Stomach (tissue), 19 donors: ENCODE measurements at places on chromosomes 3 and 15.

DNA sequence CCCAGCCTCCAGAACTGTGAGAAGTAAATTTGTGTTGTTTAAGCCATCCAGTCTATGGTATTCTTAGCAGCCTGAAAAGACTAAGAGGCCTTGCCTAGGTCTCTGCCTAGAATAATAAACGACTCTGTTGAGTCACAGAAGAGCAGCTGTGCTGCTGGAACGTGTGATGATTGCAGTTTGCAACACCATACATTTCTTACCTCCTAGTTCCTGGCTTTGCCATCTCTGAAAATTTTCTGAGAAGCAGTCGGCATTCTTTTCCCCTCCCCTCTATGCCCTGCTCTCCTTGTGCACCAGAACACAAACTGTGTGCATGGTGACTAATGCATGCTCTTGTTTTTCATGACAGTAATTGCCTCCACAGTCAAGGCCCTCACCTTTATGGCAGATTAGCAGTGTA is 301.3 kb downstream of the IL20RB start:
- no peak for DNase-seq

DNA sequence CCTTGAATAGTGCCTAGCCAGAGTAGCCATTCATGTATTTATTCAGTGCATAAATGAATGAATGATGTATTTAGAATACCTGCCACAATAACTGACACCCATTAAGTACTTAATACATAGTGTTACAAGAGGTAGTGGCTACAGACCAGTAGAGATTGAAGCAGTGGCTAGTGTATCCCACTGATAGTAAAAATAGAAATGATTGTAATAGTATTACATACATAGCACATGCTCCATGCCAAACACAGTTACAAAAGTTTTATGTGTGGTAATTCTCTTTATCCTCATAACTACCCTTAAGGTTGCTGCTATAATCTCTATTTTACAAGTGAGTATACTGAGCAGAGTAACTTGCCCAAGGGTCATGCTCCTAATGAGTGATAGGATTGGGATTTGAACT is 30.3 kb upstream of the SCAANT1 start:
- DNase-seq, result no peak

DNA sequence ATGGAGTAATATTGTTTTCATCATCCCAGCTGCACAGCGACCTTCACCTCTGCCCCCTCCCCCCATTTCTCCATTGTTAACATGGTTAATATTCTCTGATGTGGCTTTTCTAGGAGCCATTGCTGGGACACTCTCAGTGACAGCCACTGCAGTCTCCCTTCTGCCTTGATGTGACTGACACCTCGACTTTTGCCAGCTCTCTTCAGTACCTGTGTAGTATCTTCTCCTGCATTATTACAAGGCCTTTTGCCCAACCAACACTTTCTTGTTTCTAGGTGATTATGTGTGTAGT is 179.8 kb downstream of the CLSTN2 start:
- DNase-seq, result no peak

DNA sequence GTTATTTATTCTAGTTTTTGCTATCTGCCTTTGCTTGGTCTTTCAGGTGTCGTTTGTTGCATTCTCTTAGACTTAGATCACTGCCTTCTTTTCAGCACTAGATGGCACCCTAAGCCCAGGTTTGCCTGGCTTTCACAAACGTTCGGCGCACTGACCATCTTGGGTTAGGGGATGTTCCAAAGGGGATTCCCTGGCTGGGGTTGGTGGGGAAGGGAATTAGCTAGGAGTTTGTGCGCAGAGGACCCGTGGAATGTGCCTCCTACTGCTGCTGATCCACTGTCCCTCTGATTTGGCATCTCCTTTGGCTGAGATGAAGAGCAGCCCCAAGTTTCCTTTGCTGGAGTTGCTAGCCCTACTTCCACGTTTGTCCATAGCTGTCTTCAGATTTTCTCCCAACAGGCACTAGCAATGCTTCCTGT is 33.9 kb downstream of the PFN2 start:
- peak; percentile 68 for DNase-seq

DNA sequence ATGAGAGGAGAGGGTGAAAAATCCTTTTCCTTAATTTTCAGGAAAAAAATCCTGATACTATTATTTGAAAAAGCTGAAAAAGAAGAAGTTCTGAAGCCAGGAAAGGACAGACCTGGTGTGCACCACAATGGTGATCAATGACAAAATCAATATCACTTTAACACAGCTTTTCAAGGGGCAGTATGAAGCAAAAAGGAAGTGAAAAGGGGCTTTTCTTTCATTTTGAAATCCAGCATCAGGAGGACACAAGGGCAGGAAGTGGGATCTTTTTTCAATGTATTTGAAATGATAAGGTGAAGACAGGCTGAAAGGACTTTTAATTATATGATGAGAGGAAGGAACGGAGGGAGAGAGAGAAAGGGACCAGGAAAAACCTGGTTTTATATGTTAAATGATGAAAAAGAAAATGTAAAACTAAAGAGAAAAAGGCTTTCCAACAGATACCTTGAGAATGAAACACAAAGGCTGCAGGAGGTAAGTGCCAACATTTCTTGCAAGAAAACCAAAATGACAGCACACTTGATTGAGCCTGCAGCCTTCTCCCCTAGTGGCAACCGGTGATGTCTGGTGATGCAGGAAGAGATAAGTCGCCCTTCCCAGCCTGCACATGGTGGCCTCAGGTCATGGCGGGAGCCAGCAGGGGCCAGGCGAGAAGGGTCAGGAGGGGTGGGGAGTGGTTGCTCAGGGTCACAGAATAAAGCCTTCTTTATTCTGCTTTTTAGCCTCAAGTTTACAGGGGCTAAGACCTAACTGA is 236.7 kb upstream of the WNT5A start:
- DNase-seq, result no peak

DNA sequence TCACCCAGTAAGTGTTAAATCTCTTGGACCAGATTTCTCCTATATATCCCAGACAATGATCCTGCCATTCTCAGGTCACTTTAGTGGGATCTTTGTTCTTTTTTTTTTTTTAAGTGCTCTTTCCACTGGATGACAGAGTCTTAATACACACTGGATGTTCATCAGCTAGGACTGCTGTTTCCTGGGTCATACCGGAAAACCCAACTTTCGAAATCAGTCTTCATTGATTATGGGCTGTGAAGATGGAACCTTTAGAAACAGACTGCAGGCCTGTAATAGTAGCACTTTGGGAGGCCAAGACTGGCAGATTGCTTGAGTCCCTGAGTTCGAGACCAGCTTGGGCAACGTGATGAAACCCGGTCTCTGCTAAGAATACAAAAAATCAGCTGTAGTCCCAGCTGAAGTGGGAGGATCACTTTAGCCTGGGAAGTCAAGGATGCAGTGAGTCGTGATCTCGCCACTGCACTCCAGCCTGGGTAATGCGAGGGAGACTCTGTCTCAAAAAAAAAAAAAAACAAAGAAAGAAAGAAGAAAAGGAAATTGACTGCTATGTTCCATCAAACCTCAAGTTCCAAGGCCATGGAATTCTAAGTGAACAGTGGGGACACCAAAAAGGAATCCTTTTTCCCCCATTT is 2.3 kb downstream of the EOGT start:
- no peak for DNase-seq

- peak; percentile 38 for DNase-seq
Measured at GRCh38 chr3:188305220-188305619, 151.3 kb downstream of the LPP start.

DNA sequence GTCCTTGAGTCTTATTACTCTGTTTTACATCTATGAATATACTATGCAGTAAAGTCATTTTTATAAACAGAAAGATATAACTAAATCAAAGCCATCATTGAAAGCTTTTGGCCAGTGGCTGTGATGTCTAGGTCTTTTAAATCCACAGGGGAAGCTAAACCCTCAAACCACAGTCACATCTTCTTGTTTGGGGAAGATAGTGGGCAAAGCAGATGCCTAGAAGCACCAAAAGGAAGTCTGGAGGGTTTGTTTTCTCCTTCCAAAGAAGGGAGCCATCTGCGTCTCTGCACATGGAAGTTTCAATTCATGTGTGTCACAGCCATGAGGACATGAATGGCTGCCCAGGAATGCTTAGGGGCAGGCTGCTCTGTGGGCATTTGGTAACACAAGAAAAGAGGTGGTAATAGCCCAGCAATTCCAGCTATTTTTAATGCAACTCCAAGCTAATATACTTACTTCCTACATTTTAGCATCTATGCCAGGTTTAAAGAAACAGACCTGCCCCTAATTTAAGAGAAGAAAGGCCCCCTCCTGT is 322.2 kb downstream of the SLC9A9 start:
- no peak for DNase-seq

DNA sequence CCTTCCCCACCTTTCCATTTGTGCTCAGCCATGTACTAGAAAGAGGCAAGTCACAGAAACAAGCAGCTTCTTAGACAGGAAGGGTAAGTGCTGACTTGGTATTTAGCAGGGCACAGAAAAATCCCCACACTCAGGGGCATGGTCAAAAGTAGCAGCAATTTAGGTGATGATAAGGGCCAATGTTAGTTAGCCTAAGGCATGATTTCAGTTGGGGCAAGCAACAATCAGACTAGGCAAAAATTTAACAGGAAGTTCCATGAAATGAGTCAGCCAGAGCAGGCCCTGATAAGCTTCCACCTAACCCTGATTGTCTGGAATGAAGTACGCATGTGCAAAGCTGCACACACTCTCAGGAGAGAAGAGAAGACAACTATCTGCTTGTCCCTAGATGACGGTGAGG is 423.4 kb upstream of the UBE2E2 start:
- no peak for DNase-seq

- DNase-seq, result no peak
Measured at GRCh38 chr3:42713747-42714146, 11.1 kb upstream of the HHATL start.

- DNase-seq, result no peak
Measured at GRCh38 chr3:99128725-99129505, 227.4 kb upstream of the DCBLD2 start.

GRCh38 chr3:147619921-147620560 is 210.9 kb downstream of the ZIC1 start:
- peak; percentile 1 for DNase-seq

- DNase-seq, result no peak
Measured at GRCh38 chr3:64575211-64575844, 112.5 kb downstream of the ADAMTS9 start.

GRCh38 chr3:112561484-112561733 is 353 bp downstream of the ATG3 start:
- no peak for DNase-seq

- DNase-seq, result no peak
Measured at GRCh38 chr15:91022832-91023129, 387 bp upstream of the VPS33B start.

DNA sequence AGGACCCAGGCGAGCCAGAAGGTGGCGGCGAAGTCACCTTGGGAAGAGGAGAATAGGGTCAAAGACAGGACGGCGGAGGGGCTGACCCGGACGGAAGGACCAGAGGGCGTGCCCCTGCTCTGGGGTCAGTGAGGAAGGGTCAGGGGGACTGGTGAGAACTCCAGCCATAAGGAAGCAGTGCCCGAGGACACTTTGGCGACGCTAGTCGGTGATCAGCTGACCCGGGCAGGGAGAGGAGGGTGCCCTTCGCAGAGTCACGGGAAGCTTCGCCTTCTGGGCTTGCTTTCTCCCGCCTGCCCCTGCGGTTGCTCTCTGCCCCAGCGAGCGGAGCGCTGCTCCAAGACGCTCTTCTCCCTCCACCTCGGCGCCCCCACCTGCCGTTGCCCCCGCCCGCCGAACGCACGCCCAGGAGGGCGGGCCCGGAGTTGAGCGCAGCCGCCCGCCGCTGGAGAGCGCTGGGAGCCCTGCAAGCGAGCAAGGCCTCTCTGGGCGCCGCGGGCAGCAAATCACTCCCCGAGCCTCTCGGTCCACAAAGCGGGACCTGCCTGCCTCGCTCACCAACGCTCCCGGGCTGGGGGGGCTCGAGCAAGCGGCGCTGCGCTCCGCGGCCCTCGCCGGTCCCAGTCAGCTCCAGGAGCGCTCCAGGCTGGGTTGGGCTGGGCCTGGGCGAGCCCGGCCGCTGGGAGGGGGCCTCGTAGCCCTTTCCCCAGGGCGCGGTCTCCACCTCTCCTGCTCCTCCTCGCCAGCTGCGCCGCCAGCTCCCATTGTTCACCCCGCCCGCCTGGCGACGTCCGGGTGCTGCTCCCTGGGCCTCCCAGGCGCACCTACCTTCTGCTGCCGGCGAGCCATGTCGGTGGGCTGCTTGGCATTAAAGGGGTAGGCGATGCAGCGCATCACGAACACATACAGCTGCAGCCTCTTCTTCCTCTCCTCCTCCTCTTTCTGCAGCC is 1.2 kb downstream of the CADPS start:
- peak; percentile 74 for DNase-seq

DNA sequence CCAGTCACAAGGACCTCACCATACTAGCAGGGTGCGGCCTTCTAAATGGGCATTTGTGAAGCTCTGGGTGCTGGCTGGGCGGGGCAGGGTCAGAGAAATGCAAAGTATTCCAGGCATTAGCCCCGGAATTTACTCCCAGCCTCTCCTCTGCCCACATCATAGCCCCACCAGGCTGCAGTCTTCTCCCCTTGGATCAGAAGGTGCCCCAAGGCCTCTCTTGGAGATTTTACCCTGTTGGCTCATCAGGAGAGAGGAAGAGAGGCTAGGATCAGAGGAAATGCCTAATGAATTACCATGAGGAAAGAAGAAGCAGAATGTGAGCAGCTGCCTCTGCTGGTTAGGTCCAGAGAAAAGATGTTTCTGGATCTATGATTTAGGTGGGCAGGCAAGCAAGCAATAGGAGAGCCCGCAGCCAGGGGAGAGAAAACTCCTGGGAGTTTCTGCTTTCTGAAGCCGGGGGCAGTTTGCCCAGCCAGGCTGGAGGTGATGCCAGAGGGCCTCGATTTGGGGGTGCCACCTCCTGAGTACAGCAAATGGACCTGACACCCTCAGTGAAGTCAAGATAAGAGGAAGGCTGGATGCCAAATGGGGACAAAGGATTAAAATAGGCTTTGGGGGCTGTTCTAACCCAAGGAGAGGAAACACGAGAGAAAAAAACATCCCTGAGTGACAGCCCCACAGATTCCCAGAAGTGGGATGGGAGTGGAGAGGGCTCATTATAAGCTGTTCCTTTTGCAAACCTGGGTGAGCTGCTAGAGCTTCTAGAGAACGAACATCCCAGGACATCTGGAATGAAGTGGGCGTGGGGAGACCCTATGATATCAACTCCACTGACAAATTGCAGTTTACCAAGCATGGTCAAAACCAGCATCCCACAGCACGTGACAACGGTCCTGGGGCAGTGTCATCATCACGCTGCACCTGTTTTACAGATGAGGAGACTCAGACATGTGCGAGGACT is 65.4 kb downstream of the BDH1 start:
- no peak for DNase-seq

GRCh38 chr3:133763797-133764683 is 17.8 kb downstream of the TF start:
- DNase-seq, result peak; percentile 81

DNA sequence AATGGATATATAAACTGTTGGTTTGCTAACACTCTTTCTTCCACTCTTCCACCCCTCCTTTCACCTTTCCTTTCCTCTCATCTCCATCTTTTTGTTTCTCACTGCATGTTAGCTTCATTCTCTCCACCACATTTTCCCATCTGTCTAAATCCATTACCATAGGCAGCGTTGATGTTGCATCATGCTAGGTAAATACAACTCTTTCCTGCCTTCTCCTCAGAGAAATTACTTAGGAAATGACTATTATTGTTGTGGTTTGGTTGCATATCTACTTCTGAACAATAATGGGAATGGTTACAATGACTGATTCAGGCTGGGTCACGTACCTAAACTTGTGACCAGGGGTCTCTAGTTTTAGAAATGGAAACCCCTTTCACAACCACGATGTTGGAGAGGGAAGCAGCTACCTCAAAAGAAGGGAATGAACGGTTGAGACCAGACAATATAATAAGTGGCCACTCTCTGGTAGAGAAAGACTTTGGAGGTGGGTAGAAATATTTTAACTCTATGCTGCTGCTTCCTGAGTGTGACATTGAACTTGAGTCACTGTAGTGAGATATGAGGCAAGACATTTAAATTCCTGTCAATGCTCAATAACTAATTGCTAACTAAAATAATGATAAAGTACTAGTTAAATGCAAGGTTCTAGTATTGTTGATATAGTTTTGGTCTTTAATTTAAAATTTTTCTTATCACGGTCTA is 314.1 kb upstream of the TGFBR2 start:
- no peak for DNase-seq
